ENCODE measurements at places on chromosomes 12 and 14.

DNA sequence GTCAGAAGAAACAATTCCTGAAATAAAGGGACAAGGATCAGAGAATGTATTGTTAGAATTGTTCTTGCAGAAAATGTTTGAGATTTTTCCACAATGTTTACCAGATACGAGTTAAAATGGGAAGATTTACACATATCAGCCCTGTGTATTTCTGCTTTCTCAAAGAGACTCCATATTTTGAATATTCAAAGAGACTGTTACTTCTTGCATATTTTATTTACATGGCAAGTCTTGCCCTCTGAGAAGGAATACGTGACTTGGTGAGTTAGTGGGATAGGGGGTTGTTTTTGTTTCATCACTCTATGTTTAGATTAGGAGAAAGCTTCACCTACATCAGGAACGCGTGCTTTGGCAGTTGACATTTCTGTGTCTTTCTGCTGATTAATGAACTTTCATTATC, 56.1 kb upstream of the ZDHHC17 start:
- DNase-seq = no peak

- DNase-seq = no peak
These were observed 6.0 kb downstream of the LTB4R start for GRCh38 chr14:24317141-24317928.

- no peak for DNase-seq
These were observed 103.3 kb downstream of the ADCK1 start for GRCh38 chr14:77903221-77903620.

GRCh38 chr12:11240348-11240930, 29.1 kb downstream of the PRB3 start:
- DNase-seq = no peak

DNA sequence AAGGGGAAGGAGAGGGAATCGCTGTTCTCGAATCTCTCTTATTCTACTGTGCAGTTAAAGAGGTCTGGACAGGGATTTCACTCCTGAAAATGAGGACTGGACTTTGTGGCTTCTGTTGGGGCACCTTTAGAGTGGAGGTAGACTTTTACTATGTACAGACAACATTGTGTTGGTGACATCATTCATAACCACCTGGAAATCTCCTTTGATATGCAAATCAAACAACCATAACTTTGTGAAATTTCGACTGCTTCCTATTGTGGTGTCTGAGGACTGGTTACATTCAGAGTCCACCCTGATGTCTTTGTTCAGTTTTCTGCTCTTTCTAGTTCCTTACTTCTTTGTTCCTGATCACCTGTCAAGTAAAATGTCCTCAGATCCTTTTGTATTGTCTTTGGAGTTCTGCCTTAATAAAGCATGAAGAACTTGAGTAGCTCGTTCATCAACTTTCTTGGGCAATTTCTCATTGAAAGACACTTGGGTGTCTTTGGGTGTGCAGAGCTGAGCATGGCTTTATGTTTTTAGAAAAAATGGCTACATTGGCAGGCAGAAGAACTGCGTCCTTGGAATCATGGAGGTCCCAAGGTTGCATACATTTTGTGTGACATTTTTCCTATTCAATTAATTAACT, 29.8 kb downstream of the LRRK2 start:
- DNase-seq = no peak

GRCh38 chr14:30082486-30082885, 154.8 kb upstream of the PRKD1 start:
- no peak for DNase-seq

DNA sequence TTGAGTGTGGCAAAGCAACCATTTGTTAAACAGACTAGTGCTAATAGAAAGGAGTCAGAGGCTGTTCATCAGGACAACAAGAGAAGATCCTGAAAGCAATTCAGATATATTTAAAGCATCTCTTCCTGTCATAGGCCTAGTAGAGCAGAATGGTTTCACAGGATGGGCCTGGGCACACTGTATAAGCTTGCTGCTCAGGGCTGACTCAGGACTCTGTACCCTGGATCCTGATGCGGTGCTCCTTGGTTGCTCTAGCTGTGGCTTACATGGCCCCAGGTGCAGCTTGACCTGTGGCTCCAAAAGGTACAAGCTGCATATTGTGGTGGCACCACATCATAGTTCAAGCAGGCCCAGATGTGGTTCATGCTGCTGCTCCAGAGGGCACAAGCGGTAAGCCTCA, 313.4 kb downstream of the ETNK1 start:
- DNase-seq = no peak

GRCh38 chr14:33118668-33119067, 180.0 kb downstream of the NPAS3 start:
- DNase-seq = no peak

DNA sequence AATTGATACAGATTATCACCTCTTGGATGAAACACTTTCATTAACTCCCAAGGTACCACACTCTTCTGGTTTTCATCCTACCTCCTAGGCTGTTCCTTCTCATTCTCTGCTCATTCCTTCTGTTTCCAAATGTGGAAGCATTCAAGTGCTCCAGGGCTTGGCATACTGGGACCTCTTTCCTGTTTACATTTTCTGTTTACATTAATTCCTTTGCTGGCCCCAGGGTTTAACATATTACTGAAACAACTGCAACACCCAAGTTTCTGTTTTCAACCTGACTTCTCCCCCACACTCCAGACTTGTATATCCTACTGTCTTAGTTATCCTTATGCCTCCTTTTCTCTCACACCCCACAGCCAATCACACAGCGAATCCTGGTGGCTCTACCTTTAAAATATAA, 386.3 kb upstream of the GARIN6 start:
- DNase-seq = no peak

GRCh38 chr14:99038431-99038820, 233.6 kb downstream of the BCL11B start:
- DNase-seq = no peak

- DNase-seq = no peak
These were observed 460 bp upstream of the SYNE2 start for GRCh38 chr14:63852271-63852816.

GRCh38 chr14:104393898-104394381, 185.6 kb upstream of the C14orf180 start:
- no peak for DNase-seq

DNA sequence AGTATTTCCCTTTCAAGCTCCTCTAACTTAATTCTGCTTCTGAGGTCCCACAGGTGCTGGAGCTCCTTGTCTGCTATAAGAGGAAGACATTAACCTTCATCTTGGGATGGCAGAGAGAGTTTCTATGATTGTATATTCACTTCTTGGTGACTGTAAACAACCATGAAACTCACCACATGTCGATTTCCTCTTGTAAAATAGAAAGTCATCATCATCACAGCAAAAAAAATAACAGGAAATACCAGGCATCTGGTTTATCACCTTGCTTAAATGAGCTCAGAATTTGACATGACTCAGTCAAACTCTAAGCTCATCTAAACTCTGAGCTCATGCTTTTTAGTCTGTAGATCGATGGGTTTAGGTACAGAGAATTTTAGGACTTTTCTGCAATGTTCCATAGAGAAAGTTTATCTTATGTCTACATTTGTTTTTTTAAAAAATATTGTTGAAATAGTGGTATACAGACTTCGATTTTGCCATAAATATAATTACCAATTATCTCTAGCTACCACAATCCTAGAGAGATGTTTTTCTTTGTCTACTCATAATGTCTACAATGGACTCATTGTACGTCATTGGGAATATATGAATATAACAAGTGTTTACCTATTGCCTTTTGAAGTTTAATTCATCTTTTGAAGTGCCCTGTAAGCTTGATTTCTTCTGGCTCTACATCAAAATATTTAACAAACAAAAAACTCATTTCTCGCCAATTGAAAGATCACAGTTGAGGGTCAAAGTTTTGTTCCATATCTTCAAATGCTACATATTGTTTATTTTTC, 58.4 kb downstream of the IGF1 start:
- no peak for DNase-seq

DNA sequence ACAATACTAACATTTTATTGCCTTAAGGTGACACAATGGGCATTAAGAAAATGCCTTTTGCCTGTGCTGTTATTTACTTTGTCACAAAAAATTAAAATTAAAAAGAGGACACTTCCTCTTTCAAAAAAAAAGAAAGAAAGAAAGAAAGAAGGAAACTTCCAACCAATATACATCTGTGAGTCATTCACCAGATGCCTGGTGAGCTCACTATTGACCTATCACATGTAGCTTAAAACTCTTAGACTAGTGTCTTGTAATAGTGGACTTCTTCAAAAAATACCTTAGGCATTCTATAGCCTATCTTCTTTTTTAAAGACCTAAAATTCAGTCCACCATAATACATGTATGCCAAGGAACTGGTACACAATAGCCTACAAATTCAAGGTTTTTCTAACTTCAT, 4.9 kb upstream of the SOX5 start:
- no peak for DNase-seq

DNA sequence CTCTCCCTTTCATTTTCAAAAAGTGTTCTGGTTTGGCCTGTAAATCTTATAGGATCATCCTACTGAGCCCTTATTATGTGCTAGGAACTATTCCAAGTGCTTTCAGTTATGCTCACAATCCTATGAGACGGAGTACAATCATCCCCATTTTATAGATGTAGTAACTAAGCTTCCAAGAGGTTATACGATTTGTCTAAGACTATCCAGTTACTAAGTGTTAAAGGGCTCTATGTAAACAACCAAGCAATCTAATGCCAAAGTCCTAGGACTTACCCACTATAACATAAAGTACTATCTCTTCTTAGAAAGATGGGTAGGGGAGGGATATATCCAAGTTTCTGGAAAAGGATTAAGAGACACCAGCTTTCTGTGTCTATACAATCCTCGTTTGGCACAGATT, 6.7 kb downstream of the CFL2 start:
- no peak for DNase-seq

- no peak for DNase-seq
These were observed 60.2 kb downstream of the LRCOL1 start for GRCh38 chr12:132550014-132550802.

DNA sequence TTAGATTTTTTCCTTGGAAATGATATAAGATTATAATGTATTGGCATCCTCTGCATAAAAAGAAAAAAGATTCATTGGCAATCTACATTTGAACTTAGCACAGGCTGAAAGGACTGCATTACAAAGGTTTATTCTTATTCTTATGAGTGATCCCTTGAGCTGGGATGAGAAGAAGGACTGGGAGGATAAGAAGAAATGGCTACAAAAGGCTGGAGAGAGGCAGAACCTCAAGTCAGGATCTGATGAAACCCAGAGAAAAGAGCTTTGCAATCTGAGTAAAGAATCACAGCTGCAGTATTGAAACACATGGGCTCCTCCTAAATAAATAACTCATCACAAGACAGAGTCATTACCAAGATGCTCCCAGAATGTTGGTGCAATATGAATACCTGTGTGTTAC, 1635.4 kb upstream of the FLRT2 start:
- no peak for DNase-seq

DNA sequence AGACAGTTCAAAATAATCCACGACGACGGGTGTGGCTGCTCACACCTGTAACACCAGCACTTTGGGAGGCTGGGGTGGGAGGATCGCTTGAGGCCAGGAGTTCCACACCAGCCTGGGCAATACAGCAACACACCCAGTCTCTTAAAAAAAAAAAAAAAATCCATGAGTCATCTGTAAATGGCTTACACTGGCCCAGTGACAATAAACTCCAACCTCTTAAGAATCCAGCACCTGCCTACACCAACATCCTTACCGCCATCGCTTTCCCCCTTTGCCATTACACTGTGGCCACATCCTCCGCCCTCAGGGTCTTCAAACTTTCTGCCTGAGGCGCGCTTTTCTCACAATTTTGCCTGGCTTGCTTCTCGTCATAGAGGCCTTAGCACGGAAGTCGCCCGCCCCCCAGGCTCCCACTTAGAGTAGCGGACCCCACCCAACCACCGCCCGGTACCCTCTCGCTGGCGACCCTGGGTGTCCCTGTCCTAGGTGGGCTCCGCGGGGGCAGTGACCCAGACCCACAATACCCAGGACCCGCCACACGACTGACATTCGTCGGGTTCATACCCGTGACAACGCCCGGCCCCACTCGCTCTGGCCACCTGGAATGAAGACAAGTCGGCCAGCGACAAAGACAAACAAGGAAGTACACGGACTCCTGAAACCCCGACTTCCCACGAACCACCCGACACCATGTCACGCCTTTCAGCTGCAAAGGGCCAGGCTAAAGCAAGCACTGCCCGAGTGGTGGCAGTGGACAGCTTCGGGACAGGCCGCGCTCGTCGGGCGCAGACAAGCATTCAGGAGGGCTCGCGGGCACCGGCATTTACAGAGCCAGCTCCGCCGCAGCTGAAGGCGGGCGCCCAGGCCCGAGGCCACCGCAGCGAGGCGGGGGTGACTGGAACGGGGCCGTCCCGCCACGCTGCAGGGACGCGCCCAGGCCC, 636 bp downstream of the GOLGA3 start:
- no peak for DNase-seq

GRCh38 chr12:121791671-121792551, 1.6 kb downstream of the RHOF start:
- DNase-seq = no peak

GRCh38 chr12:110234331-110234751, 46.7 kb upstream of the ATP2A2 start:
- DNase-seq = no peak

- DNase-seq = no peak
These were observed 29.1 kb downstream of the SLC16A7 start for GRCh38 chr12:59624732-59625460.

DNA sequence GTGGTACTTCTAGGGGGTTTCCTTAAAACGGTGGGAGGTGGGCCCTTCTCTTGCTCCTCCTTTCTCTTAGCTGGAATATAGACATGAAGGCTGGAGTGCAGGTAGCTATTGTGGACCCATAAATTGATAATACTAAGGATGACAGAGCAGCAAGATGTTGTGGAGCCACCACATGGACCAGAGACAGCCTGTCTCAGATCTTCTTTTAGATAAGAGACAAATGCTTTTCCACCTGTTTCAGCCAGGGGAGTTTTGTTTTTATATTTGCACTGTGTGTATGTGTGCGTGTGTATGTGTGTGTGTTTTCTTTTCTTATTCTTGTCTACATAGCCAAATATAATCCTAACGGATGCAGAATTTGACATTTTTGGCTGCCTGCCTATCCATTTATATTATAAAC, 62.9 kb upstream of the HIF1A start:
- DNase-seq = no peak

DNA sequence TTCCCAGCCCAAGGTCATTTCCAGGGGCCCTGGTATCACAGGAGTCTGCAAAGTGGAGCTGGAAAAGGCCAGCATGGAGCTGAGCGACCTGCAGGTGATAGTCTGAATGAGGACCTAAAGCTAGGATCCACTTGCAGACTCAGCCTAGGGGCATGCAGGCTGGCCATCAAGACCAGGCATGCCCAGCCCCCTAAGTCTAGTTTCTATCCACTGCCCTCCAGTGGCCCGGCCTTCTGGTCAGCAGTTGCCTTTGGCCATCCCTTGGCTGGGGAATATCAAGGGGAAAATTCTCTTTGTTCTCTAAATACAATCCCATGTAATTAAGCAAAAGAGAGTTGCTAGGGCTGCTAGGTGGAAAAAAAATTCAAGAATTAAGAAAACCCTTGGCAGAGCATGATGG, 96.3 kb upstream of the LHX5 start:
- no peak for DNase-seq

DNA sequence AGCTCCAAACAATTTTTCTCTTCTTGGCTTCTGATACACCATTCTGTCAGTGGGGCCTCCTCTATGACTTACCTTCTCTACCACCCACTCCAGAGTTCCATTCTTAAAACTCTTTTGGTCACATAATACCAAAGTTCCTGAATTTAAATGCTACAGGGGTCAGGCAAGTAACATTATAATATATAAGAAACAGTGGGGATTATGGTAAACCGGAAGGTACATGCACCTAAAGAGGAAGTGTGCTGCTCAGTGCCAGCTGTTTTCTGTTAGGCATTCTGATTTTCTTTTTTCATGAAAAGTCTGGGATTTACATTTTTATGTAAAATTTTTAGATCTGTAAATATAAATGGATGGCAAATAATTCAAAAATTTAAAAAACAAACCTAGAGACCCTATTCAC, 39.9 kb downstream of the SOS2 start:
- no peak for DNase-seq
